ENCODE measurements at places on chromosomes 1 and 21.

- DNase-seq: no peak
Observed at GRCh38 chr1:194280463-194280862, 1094.0 kb upstream of the B3GALT2 start.

GRCh38 chr1:108715932-108716331 lies 3.2 kb downstream of the FNDC7 start:
- no peak for DNase-seq

DNA sequence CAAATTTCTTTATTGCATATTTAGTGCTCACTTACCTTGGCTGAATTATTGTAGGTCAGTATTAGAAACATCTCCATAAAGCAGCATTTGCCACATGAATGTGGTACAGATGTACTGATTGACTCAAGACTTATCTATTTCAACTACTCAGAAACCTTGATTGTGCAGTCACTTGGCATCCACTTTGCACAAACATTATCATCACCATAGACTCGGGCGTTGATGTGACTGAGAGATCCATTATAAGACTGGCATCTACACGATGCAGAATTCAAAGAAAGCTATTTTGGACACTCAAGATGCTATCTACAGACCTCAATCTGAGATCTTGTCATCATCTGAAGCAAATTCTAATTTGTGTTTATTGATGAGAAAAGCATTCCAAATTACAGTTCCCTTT lies 102.8 kb upstream of the USP25 start:
- no peak for DNase-seq

DNA sequence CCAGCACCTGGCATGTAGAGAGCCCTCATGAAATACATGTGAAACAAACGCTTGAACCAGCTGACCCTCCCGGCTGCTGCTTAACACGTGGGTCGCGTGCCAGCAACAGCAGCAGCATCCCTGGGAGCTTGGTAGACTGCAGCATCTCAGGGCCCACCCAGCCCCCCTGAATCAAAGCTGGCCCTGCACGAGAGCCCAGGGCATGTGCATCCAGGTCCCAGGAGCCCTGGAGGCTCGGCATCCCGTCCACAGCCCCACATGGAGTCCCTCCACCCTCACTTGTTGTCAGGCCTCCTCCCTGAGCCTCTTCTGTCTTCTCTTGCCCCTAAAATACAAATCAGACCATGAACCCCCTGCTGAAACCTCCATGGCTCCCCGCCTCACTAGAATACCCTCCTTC lies 123.1 kb downstream of the MATN1 start:
- DNase-seq: no peak

GRCh38 chr1:216215169-216215568 lies 208.1 kb downstream of the USH2A start:
- no peak for DNase-seq

DNA sequence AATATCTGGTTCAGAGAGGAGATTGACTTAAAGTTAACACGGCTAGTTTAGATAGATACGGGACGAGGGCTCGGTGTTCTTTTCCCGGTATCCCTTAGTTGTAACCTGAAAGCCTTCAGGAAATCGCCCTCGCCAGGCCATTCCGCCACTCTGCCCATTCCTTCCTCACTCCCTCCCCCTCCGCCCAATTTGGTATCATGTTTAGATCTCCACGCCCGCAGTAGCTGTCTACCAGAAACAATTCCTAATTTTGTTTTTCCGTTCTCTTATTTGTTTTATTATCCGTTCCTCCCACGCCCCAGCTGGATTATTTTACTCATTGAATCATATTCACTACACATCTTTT lies 685 bp upstream of the VAMP4 start:
- peak; percentile 68 for DNase-seq

Measured in umbilical cord (tissue), 2 donors.